GM12878 (cell line): ENCODE measurements at places on chromosomes 7 and 10. TPM values are rescaled to one million over a fixed set of nuclear protein-coding genes. Genes with fewer than 3 reads are reported as not detected.

GRCh38 chr10:20677340-20677739, 219.8 kb downstream of the NEBL start:
- no peak for DNase-seq

DNA sequence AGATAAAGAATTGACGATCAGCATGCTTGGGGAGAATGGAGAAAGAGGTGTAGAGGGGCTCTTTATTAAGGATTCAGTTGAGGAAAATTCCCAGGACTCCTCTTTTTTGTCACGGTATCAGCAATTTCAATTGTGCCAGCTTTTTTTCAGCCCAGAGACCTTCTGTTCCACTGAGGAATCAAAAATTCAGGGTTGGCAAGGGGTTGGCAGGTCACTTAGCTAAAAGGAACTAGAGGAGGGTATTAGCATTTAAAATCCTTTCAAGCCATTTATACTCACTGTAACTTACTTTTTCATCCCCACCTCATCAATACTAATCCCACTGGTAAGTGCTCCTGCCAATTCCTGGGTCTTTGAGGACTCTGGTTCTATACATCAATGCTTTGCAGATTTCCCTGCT, 757.5 kb upstream of the COBL start:
- no peak for DNase-seq

- no peak for DNase-seq
These were observed 468.0 kb downstream of the HTR7 start for GRCh38 chr10:90389876-90390275.

- no peak for DNase-seq
These were observed 25.4 kb downstream of the KNDC1 start for GRCh38 chr10:133185421-133185820.

- no peak for DNase-seq
These were observed 159.3 kb downstream of the BMPER start for GRCh38 chr7:34064519-34065158.

DNA sequence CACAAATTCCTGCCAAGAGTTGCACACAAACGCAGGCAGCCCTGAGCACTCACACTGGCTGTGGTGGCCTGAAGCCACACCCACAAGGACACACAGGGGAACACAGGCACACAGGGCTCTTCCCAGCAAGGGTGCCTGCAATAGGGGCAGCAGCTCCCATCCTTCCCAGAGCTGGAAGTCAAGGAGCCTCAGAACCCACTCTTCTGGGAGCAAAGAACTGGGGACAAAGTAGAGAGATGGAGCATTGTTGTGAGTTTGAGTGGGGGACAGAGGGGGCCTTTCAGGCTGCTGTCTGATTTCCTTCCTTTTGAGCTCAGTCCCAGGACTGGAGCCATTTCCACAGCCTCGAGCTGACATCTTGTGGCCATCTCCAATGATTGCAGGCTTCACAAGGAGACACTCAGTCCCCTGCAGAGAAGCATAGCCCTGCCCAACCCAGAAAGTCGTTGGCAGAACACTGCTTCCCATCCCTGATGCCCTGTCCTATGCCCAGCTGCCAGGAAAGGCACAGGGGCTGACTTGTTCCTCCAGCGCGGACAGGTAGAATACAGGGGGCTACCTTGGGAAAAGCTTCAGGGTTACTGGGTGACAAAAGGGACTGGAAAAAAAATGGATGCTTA, 34.4 kb upstream of the SLF2 start:
- DNase-seq = no peak

GRCh38 chr7:47088329-47089067, 493.4 kb downstream of the TNS3 start:
- no peak for DNase-seq

DNA sequence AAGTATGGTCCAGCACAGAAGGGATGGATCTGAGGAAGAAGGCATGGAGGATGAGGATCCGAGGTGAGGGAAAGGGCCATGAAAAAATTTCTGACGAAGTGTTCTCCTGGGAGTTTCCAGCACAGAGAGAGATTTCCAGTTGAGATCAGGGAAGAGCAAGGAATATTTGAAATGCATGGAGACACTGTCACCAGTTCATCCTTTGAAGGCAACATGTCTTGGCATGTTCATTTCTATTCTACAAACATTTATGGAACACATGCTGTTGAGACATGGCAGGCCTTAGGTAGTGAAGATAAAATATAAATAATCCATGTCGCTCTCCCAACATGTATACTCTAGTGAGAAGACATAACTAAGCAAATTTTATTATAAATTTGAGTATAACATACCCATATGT, 234.0 kb upstream of the TCF7L2 start:
- DNase-seq = no peak

GRCh38 chr10:44935966-44936295, 23.7 kb upstream of the RASSF4 start:
- no peak for DNase-seq

DNA sequence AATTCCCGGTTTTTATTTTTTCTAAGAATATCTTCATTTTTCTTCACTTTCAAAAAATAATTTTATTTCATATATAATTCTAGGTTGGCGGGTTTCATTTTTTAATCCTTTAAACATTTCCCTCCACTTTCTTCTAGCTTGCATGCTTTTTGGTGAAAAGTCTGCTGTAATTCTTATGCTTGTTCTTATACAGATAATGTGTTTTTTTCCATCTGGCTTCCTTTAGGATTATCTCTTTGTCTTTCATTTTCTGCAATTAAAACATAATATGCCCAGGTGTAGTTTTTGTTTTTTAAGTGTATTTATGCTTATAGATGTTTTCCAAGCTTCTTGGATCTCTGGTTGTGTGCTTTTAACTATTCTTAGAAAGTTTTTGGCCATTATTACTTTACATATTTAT, 341.3 kb upstream of the SEMA3C start:
- no peak for DNase-seq

- DNase-seq = no peak
These were observed 328 bp downstream of the ESYT2 start for GRCh38 chr7:158829021-158829341.

- peak; percentile 66 for DNase-seq
These were observed 90.2 kb downstream of the DLG5 start for GRCh38 chr10:77836299-77836820.

DNA sequence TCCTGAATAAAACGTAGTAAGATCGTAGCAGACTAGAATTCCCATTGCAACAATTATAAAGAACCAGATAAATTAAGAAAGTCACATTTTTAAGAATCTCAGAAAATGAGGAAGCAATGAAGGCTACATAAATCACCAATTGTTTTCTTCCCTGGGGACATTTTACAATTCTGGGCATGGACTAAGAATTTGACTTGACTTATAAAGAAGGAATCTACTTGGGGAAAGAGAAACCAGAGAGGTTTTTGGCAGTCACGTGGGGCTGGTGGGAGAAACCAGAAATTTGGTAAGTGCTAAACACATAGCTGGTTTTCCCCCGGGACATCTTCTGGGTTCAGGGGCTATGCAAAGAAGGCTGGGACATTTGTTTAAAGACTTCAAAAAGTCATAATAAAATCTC, 109.8 kb upstream of the IL6 start:
- no peak for DNase-seq

GRCh38 chr7:130421684-130422083, 19.1 kb downstream of the CEP41 start:
- DNase-seq = no peak

DNA sequence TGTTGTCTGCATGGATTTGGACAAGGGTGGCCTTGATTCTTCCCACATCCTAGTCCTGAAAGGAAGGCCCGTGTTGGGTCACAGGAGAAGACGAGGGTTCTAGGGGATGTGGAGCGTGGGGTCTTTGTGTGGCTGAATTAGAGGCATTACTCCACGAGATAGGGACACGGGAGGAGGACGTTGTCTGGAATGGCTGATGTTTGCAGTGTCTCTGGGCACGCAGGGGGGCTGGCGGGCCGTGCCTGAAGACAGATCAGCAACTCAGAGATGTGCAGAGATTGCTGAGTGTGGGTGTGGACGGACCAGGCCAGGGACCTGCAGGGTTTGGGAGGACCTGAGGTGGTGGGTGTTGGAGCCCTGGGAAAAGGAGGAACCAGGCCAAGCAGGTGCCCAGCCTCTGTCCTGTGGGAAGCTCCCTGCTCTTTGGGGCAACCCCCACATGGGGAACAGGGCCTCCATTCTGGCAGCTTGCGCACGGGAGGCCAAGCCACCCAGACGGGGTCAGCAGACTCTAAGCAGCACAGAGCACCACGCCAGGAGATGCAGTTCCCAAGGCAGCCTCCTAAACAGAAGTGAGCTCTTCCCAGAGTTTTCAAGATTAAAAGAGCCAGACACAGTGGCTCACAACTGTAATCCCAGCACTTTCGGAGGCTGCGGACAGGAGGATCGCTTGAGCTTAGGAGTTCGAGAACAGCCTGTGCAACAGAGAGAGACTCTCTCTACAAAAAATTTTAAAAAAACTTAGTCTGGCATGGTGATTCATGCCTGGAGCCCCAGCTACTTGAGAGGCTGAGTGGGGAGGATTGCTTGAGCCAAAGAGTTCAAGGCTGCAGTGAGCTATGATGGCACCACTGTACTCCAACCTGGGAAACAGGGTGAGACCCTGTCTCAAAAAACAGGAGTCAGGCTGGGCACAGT, 71.0 kb upstream of the GTF2I start:
- DNase-seq = no peak

DNA sequence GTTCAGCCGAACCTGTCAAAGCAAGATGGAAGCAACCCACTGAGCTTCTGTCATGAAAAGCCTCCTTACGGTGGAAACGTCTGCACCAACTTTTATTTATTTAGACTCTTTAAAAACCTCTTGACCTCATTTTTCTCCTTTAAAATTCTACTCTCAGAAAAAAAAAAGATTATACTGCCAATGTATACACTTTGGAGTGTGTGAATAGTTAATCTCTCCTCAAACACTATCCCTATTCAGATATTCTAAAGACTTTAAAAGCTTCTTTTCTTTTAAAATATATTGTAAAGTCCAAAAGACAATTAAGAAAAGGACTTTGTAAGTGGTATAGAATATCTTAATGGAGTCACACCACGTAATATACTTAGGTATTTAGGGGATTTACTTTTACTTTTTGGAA, 335.2 kb upstream of the SEMA3D start:
- DNase-seq = no peak

DNA sequence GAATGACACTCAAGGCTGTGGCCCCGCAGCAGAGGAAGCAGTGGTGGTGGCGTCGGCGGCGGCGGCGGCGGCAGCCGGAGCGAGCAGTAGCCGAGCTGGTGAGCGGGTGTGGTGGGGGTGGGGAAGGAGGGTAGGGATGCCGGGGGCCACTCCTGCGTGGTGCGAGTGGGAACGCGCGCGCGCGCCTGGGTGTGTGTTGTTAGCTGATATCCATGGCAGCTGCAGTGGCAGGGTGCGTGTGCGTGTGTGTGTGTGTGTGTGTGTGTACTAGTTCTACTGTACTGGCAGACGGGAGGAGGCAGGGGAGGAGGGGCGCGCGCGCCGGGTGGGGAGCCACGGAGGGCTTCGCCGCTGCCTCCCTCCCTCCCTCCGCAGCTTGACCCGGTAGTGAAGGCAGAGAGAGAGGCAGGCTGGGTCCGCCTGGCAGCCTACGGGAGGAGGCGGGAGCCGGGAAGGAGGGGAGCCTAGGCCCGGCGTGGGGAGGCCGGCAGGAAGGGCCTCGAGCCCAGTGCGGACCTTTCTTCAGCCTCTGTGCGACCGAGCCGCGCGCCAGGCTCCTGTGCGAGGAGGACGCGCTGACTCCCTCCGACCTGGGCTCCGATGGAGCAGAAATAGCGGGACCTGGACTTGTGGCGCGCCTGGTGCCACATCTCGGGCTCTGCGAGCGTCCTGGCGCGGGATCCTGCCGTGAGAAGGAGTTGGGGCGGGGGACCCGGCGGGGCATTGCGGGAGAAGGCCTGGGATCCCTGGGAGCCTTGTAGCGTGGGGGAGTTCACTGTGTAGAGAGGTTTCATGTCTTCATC, at the start of gene MAGI2:
MAGI2 (minus strand) TSS at position 110 of the 803 bp plus-strand sequence. CDS start 347 bp downstream, outside the sequence.
- no peak for DNase-seq

GRCh38 chr10:9331583-9332008, 1277.1 kb downstream of the GATA3 start:
- no peak for DNase-seq

DNA sequence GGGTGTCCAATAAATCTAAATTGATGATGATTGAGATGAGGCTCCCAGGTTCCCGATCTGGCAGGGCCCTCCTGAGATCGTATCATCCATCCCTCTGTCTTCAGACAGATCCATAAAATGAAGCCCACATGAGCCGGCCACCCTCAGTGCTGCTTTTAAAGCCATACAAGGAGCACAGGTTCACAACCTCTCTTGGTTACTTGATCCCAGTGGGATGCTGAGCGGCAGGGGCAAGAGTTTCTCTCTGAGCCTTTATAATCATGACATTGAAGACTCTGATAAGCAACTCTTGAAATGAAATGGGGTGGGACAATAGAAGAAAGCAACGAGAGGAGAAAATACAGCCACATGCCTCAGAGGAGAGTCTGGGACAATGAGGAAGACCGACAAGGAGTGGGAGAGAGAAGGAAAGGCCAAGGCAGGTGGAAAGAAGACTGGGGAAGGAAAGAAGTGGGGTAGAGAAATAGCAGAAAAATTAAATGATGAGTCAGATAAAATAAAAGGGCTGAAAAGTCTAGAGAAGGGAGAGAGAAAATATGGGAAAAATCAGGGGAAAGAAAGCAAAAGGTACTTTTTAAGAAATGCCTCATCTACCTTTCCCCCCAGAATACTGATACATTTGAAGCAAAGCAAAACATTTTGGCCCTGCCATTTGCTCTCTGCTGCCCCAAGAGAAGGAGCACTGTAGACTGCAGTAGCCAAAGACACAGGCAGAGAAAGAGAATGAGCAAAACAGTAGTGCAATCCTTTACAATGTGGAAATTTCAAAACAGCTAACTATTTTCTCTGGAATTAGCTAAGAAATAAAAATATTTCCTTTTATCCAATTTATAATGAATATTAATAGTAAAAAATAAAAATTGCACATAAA, 14.6 kb downstream of the GBX1 start:
- no peak for DNase-seq

DNA sequence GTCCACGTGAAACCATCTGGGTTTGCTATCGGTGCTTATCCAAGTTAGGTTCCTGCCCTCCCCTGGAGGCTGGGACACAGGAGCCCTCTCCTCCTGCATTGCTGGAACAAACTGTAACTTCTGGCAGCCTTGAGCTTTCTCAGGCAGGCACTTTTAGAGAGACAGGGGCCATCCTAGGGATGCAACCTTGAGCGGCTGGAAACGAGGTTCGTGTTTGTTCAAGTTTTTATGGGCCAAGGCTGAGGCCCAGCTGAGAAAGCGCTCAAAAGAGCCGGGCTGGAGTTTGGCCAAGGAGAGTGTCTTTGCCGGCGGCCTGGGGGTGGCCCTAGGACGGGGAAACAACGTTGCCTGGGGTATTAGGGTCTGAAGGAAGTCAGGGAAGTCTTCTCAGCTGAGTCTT, 5.5 kb upstream of the MMD2 start:
- DNase-seq = no peak

The CPA1 gene
- not detected in 2 replicates for polyA plus RNA-seq

The BTBD16 gene
- polyA plus RNA-seq = not detected in 2 replicates

The NUTM2D gene
- 0.15 and 0.21 TPM in 2 replicates for polyA plus RNA-seq

The FIGNL1 gene
- 33.1 and 37.4 TPM in 2 replicates for polyA plus RNA-seq

The OR2A1 gene
- 0.05 TPM in 1 of 2 replicates, not detected in the other for polyA plus RNA-seq

The GJD4 gene
- polyA plus RNA-seq = not detected in 2 replicates

The SAP25 gene
- polyA plus RNA-seq = 1.1 and 1.2 TPM in 2 replicates

The TMEM139 gene
- 0.25 TPM in 1 of 2 replicates, not detected in the other for polyA plus RNA-seq

The NUDT5 gene
- 223 and 235 TPM in 2 replicates for polyA plus RNA-seq
